ENCODE measurements at places on chromosomes 4 and X.

DNA sequence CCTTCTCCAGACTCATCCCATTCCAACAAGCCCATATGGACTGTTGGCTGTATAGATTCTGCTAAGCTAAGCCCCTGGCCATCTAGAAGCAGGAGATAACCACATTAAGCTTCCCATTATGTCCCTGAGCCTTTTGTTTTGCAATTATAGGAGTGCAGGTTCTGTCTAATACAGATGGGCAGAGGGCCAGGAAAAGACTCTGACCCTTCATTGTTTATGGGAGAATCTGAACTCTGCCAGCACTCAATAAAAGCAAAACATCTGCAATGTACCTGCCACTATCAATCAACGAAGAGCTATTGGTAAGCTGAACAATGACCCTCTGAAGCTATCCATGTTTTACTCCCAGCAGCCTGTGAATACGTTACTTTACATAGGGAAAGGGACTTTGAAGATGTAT, 207.3 kb upstream of the CLNK start:
- no peak for DNase-seq

DNA sequence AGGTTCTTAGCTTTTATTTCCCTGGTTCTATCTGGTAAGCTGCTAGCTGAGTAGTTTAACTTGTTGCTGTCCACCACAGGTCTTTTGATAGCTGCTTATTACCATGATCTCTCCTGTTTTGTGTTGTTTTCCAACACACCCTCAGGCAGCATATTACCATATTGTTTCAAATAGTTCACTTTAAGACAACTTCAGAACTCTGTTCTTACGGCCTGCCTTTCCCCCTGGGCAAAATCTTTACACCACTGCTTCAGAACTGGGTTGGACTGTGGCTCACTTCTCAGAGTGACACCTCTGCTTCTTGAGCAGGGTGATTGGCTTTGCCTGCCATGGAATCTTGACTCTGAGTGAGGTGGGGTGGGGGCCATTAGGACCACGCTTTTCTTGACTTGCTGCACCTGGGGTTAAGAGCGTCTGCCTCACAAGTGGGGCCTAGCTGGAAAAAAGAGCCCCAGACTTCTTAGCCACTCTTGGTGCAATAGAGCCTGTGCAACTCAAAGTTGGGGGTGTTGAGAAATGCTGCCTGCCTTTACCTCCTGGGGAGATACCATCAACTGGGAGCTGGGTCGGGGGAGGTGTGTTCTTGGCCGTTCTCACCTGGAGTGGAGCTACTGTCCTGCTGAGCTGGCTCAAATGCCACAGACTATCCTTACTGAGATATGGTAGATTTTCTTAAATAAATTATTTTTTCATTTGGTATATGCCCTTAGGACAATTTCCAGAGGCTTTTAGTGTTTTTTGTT, 23.4 kb downstream of the USP9X start:
- no peak for DNase-seq

DNA sequence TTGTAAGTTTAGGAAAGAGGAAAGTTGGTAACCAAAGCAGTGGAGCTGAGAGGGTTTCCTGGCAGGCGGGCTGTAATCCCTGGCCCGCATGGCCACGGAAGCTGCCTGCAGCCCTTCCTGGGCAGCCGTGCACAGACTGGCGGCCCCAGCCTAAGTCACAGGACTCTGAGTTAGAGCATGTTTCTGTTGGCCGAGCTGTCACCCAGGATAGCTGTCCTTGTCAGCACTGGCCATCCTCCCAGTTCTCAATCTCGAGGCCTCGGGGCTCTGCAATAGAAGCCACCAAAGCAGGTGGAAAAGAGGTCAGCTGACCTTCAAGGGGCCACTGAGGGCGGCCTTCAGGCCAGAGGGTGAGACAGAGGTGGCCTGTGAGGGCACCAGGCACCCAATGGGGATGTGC, 20.5 kb downstream of the PNMA6E start:
- no peak for DNase-seq

- DNase-seq, result no peak
These were observed 63.4 kb downstream of the BMP3 start for GRCh38 chr4:81093720-81094401.

GRCh38 chr4:108887034-108887433, 124.2 kb upstream of the ETNPPL start:
- DNase-seq, result no peak

GRCh38 chrX:107659768-107660167, 31.5 kb downstream of the PRPS1 start:
- peak; percentile 70 for DNase-seq

GRCh38 chr4:158496030-158496741, 25.5 kb upstream of the RXFP1 start:
- DNase-seq, result no peak

All from left lung (tissue), 14 donors.